ENCODE measurements at places on chromosomes 4 and X. TPM values are rescaled to one million over a fixed set of nuclear protein-coding genes. Genes with fewer than 3 reads are reported as not detected.

The CENPVL1 gene
- polyA plus RNA-seq = not detected

The PGAM4 gene
- not detected for polyA plus RNA-seq

The NPY1R gene
- polyA plus RNA-seq = 1.3 TPM

The SAGE1 gene
- polyA plus RNA-seq = not detected

The CNKSR2 gene
- polyA plus RNA-seq = 0.03 TPM

The PLS3 gene
- 32.4 TPM for polyA plus RNA-seq

The PDGFC gene
- polyA plus RNA-seq = 2.6 TPM

All from heart right ventricle (tissue), 16 donors.